ENCODE measurements at places on chromosomes 5 and 9.

DNA sequence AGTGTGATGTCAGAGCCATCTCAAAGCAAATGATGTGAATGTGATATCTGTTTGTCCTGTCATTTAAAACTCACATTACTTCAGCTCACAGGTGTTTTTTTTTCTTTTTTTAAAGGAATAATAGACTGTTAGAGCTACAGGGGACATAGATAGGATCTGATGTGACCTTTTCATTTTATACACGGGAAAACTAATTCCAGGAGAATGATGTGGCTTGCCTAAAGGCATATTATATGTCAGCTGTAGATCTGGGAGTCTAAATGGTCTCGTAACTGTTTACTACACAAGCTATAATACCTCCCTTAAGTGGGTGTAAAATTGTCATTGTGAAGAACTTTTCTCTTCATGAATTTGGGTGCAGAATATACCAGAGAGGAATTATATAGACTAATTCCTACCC is 2.0 kb downstream of the NMUR2 start:
- no peak for DNase-seq

- DNase-seq: no peak
Observed at GRCh38 chr9:23740531-23740930, 85.5 kb downstream of the ELAVL2 start.

- no peak for DNase-seq
Observed at GRCh38 chr5:111223101-111223786, 940 bp upstream of the CAMK4 start.

DNA sequence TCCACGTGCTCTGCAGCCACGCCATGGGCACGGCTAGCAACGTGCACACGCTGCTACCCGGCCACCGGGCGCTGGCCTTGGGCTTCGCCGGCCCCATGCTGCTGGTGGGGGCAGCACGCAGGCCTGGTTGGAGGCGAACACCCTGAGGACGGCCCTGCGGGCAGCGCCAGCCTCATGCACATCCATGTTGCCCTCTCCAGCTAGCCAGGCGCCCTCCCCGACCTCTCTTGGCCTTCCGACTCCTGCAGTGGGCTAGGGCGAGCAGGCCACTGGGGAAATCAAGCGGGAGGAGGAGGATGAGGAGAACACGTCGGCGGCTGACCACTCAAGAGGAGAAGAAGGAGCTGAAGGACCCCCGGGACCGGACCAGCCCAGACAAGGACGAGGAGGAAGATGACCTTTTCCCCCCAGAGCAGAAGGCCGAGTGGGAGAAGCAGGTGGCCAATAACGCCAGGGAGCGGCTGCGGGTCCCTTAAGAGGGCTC is 73.3 kb downstream of the INSL6 start:
- no peak for DNase-seq

DNA sequence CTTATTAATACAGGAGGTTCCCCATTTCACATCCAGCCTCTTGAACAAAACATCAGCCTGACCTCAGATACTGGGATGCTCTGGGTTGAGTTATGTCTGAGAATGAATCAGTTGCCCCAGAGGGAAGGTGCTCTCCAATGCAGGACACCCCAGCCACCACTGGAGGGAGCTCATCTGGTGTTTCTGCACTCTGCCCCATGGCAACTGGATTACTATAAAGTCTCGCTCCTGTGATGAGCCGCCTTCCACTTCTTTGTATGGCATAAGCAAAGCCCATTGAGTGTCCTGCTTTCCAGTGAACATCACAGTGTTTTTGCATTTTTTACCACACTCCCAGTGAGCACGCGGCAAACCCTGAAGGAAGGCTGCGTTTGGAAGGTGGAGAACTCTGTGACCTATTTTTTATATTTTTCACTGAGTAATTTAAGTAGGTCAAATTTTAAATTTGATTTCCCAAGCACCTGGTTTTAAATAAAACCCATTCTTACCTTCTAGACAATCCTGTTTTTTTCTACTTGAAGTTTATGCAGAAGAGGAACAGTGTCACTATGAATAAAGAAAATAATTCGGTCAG is 176.9 kb upstream of the WWC1 start:
- DNase-seq: peak; percentile 7

DNA sequence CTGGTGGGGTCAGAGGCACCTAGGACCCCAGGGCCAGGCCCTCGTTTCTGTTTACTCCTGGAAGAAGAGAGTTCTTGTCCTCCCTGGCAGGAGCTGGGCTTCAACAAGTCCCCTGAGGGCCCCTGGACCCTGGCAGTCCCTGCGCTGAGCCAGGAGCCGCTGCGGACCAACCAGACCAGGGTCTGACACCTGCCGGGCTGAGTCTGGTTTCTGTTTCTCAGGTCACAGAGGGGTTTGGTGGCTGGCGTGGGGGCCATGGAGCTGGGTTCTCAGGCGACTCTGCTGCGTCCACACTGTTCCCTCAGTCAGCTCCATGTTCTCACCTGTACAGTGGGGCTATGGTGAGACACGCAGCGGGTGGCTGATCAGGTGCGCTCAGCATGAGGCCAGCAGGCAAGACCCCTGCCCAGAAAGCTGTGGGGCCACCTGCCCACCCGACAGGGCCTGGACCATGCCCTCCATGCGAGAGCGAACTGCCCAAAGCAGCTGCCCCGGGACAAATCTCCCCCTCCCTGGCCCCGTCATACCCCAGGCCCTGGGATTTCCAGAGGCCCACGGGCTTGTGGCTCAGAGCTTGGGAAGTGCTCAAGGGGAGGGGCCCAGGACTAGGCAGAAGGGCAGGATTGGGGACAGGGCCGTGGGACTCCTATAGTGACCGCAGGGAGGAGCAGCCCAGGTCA is 17.9 kb upstream of the NOTCH1 start:
- no peak for DNase-seq

- DNase-seq: peak; percentile 8
Observed at GRCh38 chr9:2722715-2723114, 5.4 kb downstream of the KCNV2 start.

DNA sequence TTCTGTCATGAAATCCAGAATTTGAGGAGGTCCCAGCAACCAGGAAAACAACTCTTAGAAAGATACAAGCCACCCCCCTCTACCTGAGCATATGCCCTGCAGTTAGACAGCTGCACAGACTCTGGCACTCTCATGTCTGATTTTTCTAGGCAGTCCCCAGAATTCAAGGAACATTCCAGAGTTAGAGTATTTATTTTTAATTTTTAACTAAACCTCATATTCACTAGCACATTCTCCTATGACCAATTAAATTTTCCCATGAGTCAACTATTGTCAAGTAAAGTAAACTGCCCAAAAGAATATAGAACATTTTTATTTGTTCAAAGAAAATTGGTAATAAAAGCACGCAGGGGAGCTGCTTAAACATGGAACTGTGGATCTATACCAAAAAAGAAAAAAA is 490.5 kb upstream of the SEMA6A start:
- DNase-seq: no peak

DNA sequence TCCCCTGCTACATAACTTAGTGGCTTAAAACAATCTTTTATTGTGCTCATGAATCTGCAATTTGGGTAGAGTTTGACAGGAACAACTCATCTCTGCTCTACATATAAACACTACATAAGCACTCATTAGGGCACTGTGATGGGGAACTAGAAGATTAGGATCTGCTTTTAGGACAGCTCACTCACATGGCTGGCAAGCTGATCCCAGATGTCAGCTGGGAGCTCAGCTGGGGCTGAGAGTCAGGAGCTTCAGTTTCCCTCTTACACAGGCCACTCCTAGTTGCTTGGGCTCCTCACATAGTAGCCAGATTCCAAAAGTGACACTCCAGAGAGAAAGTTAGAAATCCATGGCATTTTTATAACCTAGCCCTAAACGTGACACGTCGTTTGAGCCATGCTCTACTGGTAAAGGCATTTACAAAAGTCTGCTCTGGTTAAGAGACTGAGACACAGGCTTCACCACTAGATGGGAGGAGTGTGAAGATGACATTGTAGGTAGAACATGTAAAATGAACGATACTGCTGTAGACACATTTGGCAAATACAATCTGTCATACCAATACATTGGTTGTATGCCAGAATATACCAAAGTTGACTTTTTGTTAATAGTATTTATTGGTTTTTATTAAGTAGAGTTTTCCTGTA is 23.6 kb downstream of the SCAI start:
- no peak for DNase-seq

GRCh38 chr5:7787770-7788169 is 63.2 kb downstream of the CFAP90 start:
- no peak for DNase-seq

GRCh38 chr5:28808967-28809810 is 1770.8 kb upstream of the CDH9 start:
- no peak for DNase-seq

All from hepatic stellate cell (primary cell).